ENCODE measurements at places on chromosomes 12 and 14.

DNA sequence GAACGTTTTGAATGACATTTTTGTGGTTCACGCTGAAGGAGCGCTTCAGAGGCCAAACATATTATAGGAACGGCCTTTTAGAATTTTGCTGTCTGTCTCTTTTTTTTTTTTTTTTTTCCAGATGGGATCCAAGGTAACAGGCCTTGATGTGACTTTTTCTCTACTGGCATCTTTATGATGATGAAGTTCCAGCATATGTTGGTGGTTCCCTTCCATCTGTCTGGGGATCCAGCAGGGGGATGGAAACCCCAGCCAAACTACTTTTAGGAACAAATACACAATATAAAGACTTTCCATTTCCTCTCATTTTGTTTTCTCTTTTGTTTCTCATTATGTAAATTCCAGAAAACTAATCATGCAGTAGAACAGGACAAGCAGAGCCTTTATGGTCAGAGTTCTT is 239.3 kb upstream of the PRICKLE1 start:
- DNase-seq, result no peak

- DNase-seq, result no peak
Measured at GRCh38 chr12:69136931-69137613, 102.3 kb upstream of the CPSF6 start.

DNA sequence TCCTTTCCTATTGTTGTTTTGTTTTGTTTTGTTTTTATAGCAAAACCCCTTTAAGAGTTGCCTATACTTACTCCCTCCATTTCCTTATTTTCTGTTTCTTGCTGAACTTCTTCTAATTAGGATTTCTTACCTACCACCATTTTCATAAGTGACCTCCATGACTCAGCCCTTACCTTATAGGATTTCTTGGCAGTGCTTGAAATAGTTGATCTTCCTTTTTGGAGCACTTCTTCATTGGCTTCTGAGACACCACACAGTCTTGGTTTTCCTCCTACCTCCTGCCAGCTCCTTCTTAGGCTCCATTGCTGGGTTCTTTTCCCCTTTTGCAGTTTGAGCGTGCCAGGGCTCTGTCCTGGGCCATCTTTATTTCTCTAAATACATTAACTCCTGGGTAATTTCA is 23.4 kb upstream of the EID3 start:
- no peak for DNase-seq

GRCh38 chr12:8156416-8156815 is 399 bp upstream of the ZNF705A start:
- DNase-seq, result no peak

DNA sequence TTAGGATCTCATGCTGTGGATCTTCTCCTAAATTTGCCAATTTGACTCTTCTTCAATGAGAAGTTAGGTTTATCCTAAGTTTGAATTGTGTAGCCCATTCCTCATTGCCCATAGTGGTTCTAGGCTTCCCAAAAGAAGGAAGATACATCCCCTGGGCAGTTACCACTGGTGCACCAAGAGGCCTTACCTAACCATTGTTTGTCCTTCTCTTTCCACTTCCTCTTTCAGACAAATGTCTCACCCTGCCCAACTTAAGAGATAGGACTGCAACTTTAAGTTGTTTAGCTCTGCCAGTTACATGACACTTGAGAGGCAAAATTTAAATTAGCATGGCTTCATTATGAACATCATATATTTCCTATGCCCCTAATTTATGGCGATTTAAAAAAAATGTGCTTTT is 9.4 kb upstream of the KCNH3 start:
- no peak for DNase-seq

GRCh38 chr12:632102-632696 is 31.0 kb downstream of the NINJ2 start:
- DNase-seq, result no peak

DNA sequence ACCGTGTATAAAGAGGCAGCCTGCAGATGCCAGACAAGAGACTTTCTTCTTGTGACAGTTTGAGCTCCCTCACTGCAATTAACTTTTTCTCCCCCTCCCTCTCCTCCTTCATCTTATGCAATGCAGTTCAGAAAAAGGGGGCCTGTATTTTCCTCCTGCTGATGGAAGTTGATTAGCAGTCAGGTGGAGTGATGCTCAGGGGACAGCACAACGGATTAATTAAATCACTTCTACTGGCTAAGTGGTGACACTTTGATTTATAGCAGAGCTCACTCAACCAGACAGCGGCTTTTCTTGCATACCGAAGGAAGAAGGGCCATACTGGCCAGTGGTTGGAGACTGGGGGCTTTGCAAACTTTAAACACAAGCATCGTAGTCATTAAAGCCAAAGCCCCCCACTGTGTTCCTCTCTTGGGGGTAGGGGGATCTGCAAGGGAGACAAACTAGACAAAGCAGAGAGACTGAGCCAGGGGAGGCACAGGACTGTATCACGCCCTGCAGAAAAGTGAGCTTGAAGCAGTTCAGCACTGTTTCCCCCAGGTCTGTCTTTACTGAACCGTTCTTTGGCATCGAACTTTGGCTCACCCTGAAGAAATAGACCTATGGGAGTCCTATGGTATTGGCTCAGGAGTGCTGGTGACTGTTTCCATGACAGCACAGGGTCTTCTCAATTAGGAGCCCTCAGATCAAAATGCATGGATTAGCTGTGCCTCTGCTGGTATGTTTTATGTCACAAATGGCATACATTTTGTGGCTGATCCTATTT is 47.7 kb downstream of the SPRING1 start:
- no peak for DNase-seq

- DNase-seq, result no peak
Measured at GRCh38 chr14:58821421-58821820, 183.7 kb downstream of the DACT1 start.

DNA sequence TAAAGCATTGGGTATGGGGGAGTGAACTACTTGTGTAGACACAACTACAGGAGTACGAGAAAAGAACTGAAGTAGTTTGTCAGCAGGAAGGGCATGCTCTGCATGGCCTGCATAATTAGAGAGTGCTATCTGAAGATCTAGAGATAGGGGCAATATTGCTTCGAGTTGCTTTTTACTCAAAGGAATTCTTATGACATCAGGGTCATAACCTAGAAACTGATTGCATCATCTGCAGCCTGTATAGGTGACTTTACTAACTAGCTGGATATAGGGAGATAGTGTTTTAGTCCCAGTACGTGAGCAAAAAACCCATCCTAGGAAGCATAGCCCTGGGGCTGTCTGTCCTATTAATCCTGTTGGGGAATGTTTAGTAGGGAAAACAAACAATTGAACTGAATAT is 39.8 kb downstream of the TMTC3 start:
- DNase-seq, result no peak

DNA sequence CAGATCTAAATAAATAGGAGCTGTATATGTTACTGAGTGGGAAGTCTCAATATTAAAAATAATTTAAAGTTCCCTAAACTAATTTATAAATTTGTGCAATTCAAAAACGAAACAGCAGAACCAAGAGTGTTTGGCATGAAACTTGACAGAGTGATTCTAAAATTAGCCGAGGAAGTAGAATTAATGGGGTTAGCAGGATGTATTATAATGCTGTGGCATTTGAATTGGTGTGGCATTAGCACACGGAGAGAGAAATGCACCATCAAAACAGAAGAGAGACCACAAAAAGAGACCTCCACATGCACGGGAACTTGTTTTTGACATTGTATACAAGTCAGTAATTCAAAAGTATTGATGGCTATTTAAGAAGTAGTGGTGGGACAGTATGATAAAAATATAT is 366.0 kb upstream of the RGS6 start:
- no peak for DNase-seq

DNA sequence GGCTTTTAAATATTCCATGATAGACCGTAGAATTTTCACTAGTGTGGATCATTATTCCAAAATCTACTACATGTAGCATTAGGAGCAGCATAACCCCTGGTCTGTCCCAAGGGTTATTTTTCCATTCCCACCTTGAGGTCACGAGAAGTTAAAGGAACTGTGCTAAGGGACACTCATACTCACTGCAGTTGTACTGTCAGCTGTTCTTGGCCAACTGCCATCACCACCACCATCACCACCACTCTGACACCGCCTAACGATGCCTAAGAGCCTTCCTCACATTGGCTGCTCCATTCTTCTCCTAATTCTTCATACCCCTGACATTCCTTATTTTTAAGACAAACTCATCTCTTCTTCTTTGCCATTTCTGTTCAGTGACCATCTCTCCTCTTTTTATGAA is 13.4 kb upstream of the PTGDR start:
- no peak for DNase-seq

All from amygdala (tissue), 56 donors.